ENCODE measurements at places on chromosomes 2 and 18.

DNA sequence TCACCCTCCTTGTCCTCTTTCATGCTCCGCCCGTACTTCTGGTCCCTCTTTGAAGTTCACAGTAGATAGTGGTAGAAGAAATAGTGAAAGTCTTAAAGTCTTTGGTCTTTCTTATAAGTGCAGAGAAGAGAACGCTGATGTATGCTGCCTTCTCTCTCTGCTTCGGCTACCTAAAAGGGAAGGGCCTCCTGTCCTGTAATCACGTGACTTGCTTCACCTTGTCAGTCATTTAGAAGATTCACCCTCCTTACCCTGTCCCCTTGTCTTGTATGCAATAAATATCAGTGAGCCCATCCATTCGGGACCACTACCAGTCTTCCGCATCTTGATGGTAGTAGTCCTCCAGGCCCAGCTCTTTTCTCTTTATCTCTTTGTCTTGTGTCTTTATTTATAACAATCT lies 144.6 kb downstream of the ARL4C start:
- no peak for DNase-seq

GRCh38 chr2:173708806-173709205 lies 256.4 kb downstream of the SP3 start:
- no peak for DNase-seq

DNA sequence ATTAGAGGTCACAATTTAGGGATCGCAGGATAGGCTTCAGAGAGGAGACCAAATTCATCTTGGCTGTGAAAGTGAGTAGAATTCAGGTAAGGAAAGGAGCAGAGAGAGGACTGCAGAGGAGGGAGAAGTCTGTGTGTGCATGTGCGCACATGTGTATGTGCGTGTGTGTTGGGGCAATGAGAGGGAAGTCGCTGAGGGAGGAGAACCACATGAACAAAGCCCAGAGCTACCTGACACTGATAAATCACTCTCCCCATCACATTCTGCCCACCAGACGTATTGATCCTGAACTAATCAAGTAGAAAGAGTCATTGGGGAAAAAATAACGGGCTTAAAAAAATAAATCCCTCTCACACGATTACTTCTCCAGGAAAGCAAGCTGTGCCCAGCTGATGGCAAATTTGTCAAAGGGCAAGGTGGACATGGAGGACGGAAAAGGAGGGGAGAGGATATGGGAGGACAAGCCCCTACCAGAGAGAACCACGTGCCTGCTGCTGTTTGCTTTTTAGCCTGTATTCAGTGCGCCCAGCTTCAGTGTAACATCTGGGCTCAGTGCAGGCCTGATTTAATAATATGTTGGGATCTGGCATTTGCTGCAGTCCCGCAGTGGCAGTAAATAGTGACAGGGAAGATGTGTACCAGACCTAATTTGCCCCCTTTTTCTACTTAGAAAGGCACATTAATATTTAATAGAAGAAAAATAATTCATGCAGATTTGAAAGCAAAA lies 307.5 kb downstream of the C1D start:
- no peak for DNase-seq

GRCh38 chr2:46163804-46164528 lies 133.2 kb upstream of the EPAS1 start:
- DNase-seq, result peak; percentile 52

DNA sequence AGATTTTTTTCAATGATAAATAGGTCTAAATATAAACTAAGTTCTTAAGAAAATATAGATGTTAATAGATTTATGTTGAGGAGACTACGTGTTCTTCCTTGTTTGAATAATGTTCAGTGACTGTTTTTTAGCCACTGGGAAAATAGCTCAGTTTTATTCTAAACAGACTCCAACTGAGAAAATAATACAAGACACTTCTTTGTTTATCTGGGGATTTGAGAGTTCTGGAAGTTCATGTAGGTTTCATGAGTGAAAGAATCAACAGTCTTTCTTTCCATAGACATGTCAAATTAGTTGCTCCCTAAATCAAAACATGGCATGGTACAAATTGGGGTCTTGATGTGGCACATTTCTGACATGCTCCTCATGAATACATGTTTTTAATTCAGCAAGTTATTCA lies 177.7 kb downstream of the MREG start:
- DNase-seq, result no peak

GRCh38 chr18:79404567-79404910 lies 8.8 kb downstream of the NFATC1 start:
- no peak for DNase-seq

DNA sequence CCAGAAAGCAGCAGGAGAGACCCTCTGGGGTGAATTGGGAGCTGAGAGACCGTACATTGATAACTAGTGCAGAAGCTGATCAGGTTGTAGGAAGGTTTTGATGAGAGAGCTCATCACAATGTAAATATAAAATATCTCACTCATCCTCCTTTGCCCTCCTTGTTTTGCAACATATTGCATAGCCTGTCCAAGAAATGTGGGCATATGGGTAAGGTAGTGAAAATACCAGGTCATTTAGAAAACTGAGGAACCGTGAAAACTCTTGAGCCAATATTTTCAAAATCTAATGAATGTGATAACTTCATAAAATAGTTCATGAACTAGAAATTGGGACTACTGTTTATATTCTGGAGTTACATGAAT lies 31.4 kb downstream of the C18orf54 start:
- DNase-seq, result no peak

DNA sequence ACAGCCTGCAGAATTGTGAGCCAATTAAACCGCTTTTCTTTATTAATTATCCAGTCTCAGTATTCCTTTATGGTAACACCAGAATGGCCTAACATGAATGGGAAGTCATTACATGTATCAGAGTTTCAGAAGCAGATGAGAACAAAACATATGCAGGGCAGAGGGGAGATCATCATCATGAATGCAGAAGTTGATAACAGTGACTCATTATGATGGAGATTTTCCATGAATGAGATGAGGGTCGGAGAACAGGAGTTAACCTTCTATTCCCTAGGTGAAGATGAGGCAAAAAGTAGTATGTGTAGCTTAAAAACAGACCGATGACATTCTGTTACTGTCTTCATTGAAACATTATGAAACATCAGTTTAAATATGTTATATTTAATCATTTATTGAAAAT lies 59.5 kb upstream of the PPM1B start:
- DNase-seq, result no peak

DNA sequence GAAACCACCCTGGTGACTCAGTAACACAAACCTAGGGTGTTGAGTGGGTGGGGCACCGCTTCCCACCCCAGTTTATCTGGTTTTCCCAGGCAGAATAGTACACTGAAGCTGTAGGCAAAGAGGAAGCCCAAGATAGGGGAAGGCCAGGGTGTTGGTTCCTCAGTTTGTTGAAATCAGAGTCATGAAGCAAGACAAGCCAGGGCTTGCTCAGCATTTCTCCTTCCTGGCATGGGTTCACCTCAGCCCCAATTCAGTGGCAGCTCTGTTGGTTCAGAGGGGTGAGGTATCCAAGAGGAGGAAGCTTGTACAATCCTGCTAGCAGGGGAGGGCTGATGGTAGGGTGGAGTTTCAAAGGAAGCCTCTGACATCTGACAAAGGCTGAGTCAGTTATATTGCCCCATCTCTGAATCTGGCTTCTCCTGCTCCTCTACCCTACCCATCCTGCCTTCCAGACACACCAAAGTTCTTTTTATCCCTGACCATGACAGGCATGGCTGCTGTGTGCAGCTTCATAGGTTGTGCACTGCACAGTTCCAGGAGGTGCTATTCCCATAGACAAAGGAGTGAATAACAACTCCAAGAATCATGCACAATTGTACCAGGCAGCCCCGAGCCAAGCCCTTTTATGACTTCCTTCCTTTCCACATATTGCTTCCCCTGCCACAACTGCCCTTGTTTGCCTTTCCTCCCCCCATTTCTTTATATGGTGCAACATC lies 24.9 kb upstream of the RAB10 start:
- DNase-seq, result peak; percentile 63

DNA sequence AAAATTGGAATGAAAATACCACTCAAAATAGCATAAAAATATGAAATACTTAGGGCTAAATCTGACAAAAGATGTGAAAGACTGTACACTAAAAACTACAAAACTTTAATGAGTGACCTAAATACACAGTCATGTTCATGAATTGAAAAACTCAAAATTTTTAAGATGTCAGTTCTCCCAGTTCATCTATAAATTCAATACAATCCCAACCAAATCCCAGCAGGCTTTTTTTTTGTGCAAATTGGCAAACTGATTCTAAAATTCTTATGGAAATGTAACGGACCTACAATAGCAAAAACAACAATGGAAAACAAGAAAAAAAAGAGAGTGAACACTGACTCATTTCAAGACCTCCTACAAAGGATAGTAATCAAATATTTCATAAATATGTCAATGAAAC lies 4.4 kb upstream of the USP40 start:
- DNase-seq, result no peak

DNA sequence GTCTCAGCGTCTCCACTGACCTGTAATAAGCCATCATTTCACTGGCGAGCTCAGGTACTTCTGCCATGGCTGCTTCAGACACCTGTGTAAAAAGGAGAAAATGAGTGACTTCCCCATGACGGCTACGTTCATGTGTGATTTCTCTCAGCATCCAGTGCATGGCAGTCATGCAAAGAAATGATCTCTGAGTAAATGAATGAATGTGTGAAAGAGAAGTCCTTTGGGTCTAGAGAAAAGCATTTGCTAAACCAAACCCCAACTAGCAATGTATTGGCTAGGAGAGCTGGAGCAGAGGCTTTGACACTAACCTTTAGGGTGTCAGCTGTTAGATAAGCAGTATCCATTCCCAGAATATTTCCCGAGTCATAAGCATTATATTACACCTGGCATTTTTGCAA lies 417 bp downstream of the IL1B start:
- no peak for DNase-seq

DNA sequence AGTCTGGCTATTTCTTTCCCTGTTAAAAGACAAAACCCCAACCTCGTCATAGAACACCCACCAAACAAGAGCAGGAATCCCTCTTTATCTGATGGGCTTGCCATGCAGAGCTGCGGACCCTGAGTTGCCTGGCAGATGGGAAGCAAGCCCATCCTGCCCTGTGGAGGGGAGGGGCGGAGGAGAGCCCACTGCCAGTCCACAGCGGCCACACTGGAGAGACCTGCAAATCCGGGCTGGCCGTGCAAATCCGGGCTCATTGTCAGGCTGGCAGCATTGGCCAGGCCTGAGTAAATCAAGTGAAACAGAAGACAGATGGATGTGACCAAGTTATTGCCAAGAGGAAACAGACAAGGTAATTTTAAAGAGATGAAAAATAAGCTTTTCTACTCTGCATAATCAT lies 22.0 kb downstream of the MYL12B start:
- DNase-seq, result no peak

DNA sequence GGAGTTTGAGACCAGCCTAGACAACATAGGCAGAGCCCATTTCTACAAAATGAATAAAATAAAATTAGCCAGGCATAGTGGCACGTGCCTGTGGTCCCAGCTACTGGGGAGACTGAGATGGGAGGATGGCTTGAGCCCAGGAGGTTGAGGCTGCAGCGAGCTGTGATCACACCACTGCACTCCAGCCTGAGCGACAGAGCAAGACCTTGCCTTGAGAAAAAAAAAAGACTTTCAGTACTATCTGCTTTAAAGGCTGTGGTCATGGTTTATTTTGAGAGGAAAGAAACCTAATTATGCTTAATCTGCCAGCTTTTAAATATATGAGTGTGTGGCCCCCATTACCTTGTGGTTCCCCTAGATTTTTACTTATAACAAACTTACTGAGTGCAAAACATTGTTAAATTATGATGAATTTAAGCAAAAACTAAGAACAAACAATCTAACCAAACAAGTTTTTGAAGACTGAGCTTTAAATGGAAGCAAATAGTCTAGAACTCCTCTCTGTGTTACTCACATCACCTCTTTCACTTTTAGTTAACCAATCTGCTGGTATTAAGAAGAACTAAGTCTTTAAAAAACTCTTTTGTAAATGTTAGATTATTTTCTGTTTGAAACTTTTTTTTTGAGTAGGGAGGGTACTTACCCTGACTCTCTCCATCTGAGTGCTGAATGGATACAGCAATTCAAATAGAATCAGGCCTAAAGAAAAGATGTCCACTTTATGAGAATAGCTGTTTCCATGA lies 65.4 kb downstream of the EIF2AK3 start:
- DNase-seq, result no peak

DNA sequence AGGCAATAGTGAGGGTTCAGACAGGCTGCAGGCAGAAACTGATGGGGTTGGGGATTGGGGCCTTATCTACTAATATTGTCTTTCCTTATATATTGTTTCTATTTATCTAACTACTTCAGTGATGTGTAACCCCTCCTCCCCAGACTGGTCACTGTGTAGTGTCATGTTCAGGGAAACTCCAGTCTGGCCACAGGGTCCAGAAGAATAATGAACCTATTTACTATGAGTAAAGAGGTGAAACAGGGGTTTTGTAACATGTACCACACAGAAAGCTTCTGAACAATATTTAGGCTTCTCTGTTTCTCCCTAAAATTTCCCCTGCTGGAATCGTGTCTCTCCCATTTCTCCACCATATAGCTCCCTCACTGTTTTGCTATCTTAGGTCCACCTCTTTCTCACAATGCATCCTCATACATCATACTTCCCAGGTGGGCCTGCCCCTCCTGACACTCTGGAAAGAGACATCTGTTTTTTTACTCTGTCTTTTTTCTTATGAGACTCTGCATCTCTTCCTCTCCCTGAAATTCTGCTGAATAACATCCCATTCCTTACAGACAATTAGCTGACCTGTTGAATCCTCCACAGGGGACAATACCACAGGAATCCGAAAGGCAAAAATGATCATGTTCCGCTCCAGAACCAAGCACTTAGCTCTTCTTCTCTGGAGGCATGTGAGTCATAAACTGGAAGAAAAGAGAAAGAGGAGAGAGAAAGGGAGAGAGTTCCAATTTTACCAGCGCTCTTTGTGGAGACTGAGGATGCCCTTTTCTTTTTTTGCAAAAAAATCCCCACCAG lies 154.8 kb downstream of the ZEB2 start:
- DNase-seq, result no peak

GRCh38 chr2:66390152-66390551 lies 44.8 kb upstream of the MEIS1 start:
- DNase-seq, result no peak

DNA sequence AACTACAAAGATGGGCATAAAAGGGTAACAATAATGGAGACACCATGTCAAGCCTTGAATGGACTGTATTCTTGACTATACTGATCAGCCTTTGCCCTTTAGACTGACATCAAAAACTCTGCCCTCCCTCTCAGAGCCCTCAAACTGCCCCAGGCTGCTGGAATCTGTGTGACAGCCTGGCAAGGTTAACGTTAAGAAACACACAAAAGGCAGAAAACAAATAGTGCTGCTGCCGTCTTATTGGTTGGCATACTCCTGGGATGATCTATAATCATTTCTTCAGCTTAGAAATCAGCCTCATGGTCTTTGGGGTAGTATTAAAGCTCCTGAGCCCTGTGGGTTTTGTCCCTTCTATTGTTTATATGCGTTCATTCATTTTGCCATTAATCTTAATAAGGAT lies 338.0 kb downstream of the DCC start:
- DNase-seq, result no peak

DNA sequence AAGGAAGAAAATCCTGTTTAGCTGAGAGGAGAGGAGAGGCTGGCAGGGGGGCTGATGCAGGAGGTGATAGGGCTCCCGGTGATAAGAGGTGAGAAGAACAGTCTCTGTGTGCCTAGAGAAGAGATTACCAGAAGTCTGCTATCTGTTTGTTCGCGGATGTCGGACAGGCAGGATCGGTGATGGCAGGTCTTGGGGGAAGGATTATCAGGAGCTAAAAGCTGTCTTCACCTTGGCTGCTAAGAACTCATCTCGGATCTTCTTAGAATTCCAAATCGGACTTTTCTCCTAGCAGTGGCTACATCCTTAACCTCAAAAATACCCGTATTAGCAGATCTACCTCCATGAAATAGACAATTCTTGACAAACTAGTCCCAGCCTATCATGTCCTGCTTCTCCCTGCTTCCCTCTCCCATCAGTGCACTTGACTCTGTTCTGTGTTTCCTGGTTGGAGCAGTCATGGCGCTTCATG lies 282.1 kb upstream of the TRIB2 start:
- DNase-seq, result no peak
